Bronchus fibroblast of lung (primary cell): ENCODE measurements at places on chromosomes 12 and 14. TPM values are rescaled to one million over a fixed set of nuclear protein-coding genes. Genes with fewer than 3 reads are reported as not detected.

FRMD6 gene
- total RNA-seq, result 96.6 and 105 TPM in 2 replicates

MYO1H gene
- not detected in 2 replicates for total RNA-seq

OR6C2 gene
- not detected in 2 replicates for total RNA-seq

SERPINA1 gene
- total RNA-seq, result 0.17 and 0.74 TPM in 2 replicates

AQP6 gene
- total RNA-seq, result not detected in 2 replicates

HOXC12 gene
- not detected in 2 replicates for total RNA-seq

OR4K17 gene
- not detected in 2 replicates for total RNA-seq

C12orf43 gene
- total RNA-seq, result 11.6 and 14.4 TPM in 2 replicates

MRPS35 gene
- 48.0 and 50.6 TPM in 2 replicates for total RNA-seq

TAS2R8 gene
- total RNA-seq, result not detected in 2 replicates

HELB gene
- 1.2 and 2.9 TPM in 2 replicates for total RNA-seq

EMP1 gene
- total RNA-seq, result 356 and 471 TPM in 2 replicates

LRP1-AS gene
- not detected in 2 replicates for total RNA-seq

IPO4 gene
- 56.5 and 58.6 TPM in 2 replicates for total RNA-seq

KRT73 gene
- not detected in 2 replicates for total RNA-seq

E2F7 gene
- total RNA-seq, result 8.9 and 12.1 TPM in 2 replicates

CLEC14A gene
- 6.2 and 7.6 TPM in 2 replicates for total RNA-seq

ZDHHC22 gene
- total RNA-seq, result not detected in 2 replicates

RPS26 gene
- 2,167 and 2,638 TPM in 2 replicates for total RNA-seq

B3GNT4 gene
- total RNA-seq, result 0.34 and 0.59 TPM in 2 replicates

NUAK1 gene
- total RNA-seq, result 3.0 and 3.5 TPM in 2 replicates

IAPP gene
- not detected in 2 replicates for total RNA-seq

PITPNM2 gene
- total RNA-seq, result 5.0 and 5.1 TPM in 2 replicates

ZNF384 gene
- 21.4 and 24.5 TPM in 2 replicates for total RNA-seq

INHBC gene
- total RNA-seq, result under 0.01 TPM in 1 of 2 replicates, not detected in the other

CMA1 gene
- not detected in 2 replicates for total RNA-seq

IL26 gene
- total RNA-seq, result not detected in 2 replicates

TSPAN8 gene
- total RNA-seq, result not detected in 2 replicates

HCFC2 gene
- total RNA-seq, result 9.6 and 10.1 TPM in 2 replicates

SOAT2 gene
- under 0.01 TPM in 1 of 2 replicates, not detected in the other for total RNA-seq

RPGRIP1 gene
- not detected in 2 replicates for total RNA-seq

LHX5 gene
- total RNA-seq, result not detected in 2 replicates

HNF1A gene
- total RNA-seq, result not detected in 2 replicates

OVCH1 gene
- not detected in 2 replicates for total RNA-seq

PPP4R3A gene
- 37.3 and 43.4 TPM in 2 replicates for total RNA-seq

LMNTD1 gene
- total RNA-seq, result 0.30 TPM in 1 of 2 replicates, not detected in the other

RD3L gene
- total RNA-seq, result not detected in 2 replicates

BDKRB2 gene
- 9.2 and 9.5 TPM in 2 replicates for total RNA-seq

BEST3 gene
- not detected in 2 replicates for total RNA-seq

ALKBH1 gene
- total RNA-seq, result 10.9 and 11.0 TPM in 2 replicates

AP1G2 gene
- total RNA-seq, result 17.5 and 18.6 TPM in 2 replicates

PLXNC1 gene
- 0.84 and 0.89 TPM in 2 replicates for total RNA-seq

TOX4 gene
- 23.5 and 28.6 TPM in 2 replicates for total RNA-seq

EML5 gene
- 0.89 TPM in 1 of 2 replicates, not detected in the other for total RNA-seq

PLEKHA5 gene
- total RNA-seq, result 10.3 and 10.6 TPM in 2 replicates

GPD1 gene
- under 0.01 TPM in 1 of 2 replicates, not detected in the other for total RNA-seq

POTEG gene
- not detected in 2 replicates for total RNA-seq

KRT6C gene
- total RNA-seq, result not detected in 2 replicates

ST8SIA1 gene
- 0.89 and 1.5 TPM in 2 replicates for total RNA-seq

CD69 gene
- not detected in 2 replicates for total RNA-seq

BIN2 gene
- not detected in 2 replicates for total RNA-seq

SOX5 gene
- total RNA-seq, result 2.4 and 3.0 TPM in 2 replicates

ARL6IP4 gene
- total RNA-seq, result 173 and 203 TPM in 2 replicates
